Kidney glomerular epithelial cell (primary cell): ENCODE measurements at places on chromosomes 1 and 21.

GRCh38 chr1:224381880-224382548 is 25.3 kb downstream of the CNIH4 start:
- DNase-seq: no peak

DNA sequence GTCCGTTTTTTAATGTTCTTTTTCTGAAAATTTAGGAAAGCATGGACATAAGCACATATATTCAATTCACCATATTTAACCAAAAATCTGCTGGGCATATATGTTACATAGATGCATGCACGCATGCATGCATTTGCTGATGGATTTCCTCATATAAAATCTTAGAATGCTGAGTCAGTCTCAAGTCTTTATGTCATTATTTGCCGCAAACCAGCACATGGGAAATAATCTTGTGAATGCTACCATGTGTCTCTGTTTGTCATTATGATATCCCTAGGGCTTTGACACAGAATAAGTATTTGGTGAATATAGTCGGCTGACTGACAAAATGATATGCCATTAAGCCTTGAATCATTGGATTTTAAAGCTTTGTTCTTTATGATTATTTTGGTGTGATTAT is 776.5 kb downstream of the KCNT2 start:
- DNase-seq: no peak

- no peak for DNase-seq
Observed at GRCh38 chr1:19344372-19344810, 32.3 kb downstream of the SLC66A1 start.

GRCh38 chr21:28375708-28376385 is 616.8 kb downstream of the LTN1 start:
- DNase-seq: peak; percentile 32

- no peak for DNase-seq
Observed at GRCh38 chr1:88680911-88681622, 3.0 kb upstream of the PKN2 start.

GRCh38 chr1:235047331-235047871 is 81.2 kb downstream of the TOMM20 start:
- DNase-seq: no peak

DNA sequence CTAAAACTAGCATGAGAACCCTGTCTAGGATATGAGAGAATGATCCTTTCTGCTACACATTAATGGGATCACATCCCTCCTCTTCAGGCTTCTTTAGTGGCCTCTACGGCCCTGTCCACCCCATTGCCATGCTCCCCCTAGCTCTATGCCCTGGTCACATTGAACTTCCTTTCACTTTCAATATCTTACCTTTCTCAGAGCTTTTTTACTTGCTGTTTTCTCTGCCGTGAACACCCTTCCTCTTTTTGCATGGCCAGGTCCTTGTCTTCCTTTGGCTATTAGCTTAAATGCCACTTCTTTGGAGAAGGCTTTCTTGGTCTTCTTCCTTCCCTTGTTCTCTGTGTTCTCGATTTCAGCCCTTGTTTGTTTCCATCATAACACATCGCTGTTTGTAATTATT is 97.4 kb downstream of the GIPC2 start:
- no peak for DNase-seq

DNA sequence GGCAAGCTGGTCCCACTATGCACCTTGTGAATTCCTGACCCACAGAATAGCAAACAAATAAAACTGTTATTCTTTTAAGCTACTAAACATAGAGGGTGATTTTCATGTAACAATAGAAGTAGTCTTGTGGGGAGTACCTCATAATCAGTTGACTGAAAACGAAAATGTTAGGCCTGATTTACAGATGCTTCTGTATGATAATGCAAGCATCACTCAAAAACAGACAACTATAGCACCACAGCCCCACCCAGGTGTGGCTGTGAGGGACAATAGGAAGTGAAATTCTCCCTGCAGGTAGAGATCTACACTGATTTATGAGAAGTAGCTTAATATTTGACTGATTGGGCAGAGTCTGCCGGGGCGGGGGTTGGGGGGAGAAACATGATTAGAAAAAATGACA is 26.5 kb upstream of the KRTAP19-8 start:
- DNase-seq: no peak

DNA sequence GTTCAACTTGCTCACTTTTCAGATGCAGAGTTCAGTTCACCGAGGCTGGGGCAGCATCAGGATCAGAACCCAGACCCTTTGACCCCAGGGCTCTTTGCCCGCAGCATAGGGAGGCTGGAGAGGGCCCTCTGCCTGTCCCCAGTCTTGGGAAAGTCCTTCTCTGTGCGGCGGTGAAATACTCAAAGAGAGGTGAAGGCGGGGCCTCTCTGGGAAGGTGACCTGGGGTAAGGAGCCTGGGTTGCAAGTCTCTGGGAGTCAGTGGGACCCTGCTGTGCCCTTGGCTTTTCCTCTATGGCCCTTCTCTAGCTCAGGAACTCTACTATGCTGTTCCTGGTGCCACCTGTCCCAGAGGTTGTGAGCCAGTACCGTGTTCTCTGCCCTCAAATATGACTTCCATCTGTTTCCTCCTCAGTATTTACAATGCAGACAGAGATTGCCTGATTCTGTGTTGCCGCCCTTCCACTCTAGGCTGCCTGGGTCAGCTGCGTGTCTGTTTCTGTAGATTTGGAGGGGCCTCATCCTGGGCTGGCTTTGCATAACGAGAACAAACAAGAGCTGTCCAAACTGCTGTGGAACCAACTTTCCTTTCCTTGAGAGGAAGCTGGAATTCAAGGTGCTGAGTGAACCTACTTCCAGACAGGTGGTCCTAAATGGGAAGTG is 18.7 kb upstream of the ZBTB21 start:
- no peak for DNase-seq

DNA sequence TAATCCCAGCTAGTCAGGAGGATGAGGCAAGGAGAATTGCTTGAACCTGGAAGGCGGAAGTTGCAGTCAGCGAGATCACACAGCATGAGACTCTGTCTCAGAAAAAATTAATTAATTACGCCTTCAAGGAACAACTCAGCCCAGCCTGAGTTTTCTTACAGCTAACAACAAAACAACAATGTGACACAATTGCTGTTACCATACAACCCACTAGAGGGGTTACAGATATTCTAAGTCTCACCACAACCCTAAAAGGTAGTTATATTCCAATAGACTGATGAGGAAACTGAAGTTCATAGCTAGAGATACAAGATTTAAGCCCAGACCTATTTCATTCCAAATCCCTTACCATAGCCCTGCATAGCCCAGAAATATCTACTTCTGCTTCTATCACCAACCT is 2.9 kb upstream of the LRRC8C start:
- no peak for DNase-seq
